ENCODE measurements at places on chromosomes 4 and X.

DNA sequence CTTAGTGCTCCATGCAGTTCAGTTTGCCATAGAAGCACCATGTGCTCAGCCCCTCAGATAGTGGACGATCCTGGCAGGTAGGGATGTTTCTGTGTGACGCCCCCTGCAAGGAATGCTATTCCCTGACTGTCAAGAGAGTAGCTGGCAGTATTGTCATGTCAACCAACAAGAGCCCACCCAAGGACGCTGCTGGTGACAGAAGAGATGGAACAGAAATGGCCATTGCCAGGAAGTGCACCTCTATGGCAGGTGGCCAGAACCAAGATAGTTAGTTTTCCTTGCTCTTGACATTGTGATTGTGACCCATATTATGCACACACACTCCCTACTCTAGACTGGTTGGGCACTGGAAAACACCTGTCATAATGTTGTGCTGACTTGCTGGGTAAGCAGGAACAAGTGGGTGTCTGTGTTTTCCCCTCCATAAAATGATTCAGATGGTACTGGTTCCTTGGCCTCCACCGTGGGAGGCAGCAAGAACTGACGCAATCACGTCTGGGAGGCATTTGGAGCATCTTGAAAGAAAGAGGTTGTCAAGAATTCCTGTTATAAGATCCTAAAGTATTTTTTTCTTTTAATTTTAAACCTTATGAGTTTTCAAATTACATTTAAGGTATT lies 507.9 kb downstream of the MID1IP1 start:
- no peak for DNase-seq

DNA sequence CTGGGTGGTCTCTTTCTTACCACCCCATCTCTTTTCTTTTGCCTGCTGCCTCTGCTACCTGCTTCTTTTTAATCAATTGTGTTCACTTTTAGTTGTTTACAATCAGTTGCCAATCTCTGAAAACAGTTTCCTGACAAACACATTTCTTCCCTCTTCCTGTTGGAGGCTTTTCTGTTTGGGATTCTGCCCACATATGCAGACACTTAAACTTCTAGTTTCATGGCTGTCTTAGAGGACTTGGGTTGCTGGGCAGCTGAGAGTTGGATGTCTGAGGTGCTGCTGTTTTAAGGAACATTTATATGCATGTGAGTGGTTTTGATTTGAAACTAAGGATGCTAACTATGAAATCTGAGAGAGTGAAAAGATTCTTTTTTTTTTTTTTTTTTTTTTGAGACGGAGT lies 112.3 kb upstream of the LIMCH1 start:
- DNase-seq: no peak

DNA sequence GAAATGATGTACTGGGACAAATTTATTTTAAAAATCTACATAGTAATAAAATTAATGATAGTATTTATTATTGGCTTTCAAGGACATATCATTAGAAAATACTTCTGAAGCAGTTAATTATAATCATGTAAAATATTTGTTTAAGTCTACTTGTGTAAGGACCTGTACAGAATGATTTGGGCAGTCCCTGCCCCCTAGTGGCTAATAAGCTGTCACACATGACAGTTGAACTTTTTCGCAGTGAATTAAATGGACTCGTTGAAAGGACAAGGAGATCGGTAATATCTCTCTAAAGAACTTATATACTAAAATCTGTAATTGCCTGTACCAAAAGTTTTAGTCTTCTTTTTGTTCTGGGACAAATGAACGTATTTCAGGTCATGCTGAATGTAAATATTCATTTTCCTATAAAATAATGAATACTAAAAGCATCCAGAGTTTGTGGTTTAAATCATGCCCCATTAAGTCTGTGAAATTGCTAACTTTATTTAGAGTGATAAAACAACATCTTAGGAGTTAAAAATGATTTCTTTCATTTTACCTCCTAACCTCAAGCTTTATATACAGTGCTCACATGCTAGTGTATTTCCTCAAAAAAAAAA lies 13.6 kb downstream of the EXOC1 start:
- DNase-seq: peak; percentile 30

- no peak for DNase-seq
Measured at GRCh38 chr4:145956288-145956890, 17.8 kb upstream of the ZNF827 start.

GRCh38 chrX:16516232-16516876 lies 133.6 kb upstream of the S100G start:
- DNase-seq: no peak

DNA sequence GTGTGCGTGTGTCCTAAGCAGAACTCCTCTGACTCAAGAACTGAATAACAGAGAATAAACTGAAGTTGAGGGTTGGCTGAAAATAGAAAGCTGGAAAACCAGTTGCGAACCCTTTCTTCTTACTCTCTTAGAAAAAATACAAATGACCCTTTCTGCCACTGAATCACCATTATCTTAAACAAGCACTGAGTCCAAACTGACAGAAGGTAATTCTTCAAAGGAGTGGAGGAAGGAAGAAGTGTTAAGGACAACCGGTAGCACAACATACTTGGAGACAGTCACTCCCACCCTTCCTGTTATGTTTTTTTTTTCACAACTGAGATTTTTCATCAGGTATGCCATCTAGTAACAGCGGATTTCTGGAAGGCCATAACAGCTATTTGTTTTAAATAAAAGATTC lies 38.1 kb downstream of the HELQ start:
- DNase-seq: peak; percentile 1

DNA sequence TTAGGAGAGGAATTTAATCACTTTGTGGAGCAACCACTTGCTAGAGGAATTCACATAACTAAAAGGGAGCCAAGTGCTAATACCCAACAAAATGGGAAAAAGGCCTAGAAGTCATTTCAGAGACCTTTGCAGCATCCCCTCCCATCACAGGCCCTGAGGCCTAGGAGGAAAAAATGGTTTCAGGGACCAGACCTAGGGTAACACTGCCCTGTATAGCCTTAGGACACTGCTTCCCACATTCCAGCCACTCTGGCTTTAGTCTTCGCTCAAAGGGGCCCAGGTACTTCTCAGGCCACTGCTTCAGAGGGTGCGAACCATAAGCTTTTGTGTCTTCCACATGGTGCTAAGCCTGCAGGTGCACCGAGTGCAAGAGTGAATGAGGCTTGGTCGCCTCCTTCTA lies 19.1 kb downstream of the SPANXN2 start:
- no peak for DNase-seq

DNA sequence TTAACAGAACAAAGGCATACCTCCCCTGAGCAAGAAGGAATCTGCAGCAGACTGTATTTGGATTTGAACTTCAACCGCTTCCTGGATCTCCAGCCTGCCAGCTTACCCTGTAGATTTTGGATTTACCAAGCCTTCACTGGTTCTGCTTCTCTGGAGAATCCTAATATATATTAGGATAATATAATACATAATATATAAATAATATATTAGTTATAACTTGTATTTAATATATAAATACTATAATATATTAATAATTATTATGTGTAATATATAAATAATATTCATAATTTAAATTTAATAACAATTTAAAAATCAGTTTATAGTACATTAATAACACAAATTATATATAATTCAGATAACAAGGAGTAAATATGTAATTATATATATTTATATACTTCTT lies 121.4 kb downstream of the COX18 start:
- no peak for DNase-seq

GRCh38 chr4:67447873-67448272 lies 97.4 kb downstream of the CENPC start:
- DNase-seq: no peak

DNA sequence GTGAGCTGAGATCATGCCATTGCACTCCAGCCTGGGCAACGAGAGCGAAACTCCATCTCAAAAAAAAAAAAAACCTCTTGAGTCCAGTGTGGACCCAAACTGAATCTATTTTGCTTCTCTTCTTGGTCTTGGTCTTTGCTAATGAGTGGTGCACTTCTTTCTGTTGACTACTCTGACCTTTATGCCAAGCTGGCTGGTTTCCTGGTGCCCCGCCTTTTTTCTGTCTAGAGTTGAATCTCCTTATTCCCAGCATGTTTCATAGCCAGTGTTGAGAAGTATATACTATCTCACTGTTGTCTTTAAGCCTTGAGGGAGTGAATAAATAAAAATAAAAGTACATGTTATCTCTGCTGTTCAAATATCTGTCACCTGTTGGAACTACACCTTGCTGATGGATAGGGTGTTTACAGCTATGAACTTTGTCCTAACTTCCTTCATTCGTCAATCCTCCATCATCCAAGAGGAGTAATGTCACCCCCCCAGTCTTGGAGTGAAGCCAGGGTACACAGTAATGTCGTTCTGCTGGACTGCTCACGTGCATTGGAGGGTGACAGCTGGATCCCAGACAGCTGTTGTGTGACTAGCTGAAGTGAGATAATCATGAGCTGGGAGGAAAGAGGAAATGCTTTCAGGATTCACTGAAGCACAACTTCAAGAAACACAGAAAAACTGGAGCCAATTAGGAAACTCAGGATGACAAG lies 99.3 kb upstream of the PRKG2 start:
- DNase-seq: peak; percentile 92

DNA sequence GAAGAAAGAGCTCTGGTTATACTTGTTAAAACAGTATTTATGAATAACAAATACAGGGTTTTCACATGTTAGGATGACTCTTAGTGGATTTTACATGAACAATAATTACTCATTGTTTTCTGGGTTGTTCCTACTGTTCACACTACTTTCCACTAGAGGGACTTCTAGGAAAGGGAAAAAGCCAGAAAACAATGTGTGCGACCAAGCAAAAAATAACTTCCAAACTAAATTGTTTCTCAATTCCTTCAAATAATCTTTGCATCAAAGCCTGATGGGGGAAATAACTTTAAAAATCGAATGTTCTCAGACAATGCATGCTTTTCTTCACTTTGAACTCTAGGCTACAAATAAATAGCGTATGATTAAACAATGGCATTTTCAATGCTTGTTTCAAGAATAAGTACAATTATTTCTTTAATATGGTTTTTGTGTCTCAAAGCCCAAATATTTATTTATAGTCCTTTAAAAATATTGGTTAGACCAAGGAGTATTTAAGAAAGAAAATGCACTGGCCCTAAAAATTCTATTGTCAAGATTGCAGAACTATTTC lies 72.1 kb upstream of the ETNPPL start:
- DNase-seq: no peak

GRCh38 chr4:146960634-146961033 lies 15.0 kb upstream of the TTC29 start:
- DNase-seq: no peak

- no peak for DNase-seq
Measured at GRCh38 chrX:43643662-43644061, 12.4 kb upstream of the MAOA start.

DNA sequence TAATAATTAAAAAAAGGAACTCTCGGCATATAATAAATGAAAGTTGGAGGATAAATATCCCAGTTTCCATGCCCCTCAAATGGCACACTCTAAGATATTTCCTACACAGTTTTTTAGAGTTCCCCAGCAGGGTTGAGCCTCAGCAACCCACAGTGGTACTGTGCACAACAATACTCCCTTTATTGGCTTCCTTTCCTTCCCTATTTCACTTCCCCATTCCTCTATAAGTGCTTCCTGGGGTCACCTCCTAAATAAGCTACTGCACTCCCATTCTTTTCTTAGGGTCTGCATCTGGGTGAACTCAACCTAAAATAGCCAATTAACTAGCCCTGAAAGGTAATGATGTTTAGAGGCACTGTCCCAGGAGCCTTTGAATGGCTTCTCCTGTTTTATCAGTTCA lies 76.4 kb upstream of the NHS start:
- no peak for DNase-seq

DNA sequence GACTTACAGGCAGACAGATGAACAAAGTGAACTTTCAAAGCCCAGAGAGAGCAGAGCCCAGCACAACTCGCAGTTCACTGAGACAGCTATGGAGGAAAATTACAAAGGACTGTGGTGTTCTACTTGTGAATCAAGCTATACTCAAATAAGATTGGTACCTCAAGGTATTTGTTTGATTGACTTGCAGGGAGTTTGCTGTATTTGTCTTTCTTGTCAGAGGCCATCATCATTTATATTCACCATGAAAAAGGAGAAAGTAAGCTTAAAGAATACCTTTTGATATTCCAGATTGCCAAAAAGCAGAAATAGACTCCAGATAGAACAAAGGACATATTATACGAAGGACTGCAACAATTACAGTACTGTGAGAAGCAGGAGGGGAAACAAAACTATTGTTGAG lies 1047.9 kb downstream of the RPA4 start:
- no peak for DNase-seq

GRCh38 chr4:80097400-80098177 lies 24.6 kb upstream of the ANTXR2 start:
- no peak for DNase-seq

DNA sequence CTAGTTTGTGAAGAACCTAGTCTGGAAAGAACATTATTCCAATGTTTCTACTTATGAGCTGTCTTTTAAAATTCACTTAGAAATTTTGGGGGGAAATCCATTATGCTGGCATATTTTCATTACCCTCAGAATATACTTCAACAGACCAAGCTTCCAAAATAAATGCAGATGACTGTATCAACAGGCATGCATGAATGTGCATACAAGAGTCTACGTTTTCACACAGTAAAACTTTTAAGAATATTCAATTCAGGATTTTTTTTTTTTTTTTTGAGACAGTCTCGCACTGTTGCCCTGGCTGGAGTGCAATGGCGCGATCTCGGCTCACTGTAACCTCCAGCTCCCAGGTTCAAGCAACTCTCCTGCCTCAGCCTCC lies 49.7 kb downstream of the ABCG2 start:
- no peak for DNase-seq

DNA sequence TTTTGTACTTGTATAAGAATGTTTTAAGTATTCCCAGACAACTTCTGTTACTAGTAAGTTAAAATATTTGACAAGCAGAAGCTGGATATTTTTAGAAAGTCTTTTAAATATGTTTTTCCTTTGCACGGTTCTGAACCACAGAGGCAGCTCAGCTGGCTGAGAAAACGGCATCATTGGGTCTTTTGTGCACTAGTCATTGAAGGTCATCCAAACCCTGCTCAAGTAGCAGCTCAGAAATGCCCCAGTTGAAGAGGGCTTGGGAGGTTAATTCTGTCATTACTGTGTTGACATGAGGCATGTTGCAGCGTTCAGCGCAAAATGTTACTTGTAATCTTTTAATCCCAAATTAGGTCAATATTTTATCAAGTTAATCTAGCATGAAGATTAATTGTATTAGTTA lies 383.7 kb upstream of the FAM241A start:
- DNase-seq: no peak

- DNase-seq: no peak
Measured at GRCh38 chrX:136781180-136781797, 557 bp upstream of the ARHGEF6 start.

DNA sequence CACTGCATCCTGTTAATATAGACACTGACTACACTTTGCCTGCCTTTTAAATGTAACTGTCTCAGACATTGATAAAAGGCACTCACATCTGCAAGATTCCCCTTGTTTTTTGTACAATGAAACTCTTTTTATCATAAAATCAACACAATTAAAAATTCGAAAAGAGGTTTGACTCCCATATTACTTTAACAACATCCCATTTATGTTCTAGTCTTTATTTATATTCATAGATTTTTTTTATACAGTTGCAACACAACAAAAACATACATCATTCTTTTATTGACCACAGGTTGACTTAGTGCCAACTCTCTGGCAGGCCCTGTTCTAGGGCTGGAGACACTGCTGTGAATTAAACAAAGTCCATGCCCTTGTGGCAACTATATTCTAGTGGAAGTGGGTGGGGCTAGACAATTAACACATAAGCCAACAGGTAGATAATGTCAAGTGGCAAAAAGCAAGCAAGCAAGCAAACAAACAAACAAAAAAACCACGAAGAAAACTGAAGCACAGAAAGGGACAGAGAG lies 36.8 kb downstream of the ANK2 start:
- DNase-seq: no peak
